ENCODE measurements at places on chromosomes 7 and 10. TPM values are rescaled to one million over a fixed set of nuclear protein-coding genes. Genes with fewer than 3 reads are reported as not detected.

SEC61G gene
- 161 TPM for total RNA-seq

GRCh38 chr7:156751319-156751718 lies 110.7 kb downstream of the RNF32 start:
- DNase-seq: peak; percentile 52

DNA sequence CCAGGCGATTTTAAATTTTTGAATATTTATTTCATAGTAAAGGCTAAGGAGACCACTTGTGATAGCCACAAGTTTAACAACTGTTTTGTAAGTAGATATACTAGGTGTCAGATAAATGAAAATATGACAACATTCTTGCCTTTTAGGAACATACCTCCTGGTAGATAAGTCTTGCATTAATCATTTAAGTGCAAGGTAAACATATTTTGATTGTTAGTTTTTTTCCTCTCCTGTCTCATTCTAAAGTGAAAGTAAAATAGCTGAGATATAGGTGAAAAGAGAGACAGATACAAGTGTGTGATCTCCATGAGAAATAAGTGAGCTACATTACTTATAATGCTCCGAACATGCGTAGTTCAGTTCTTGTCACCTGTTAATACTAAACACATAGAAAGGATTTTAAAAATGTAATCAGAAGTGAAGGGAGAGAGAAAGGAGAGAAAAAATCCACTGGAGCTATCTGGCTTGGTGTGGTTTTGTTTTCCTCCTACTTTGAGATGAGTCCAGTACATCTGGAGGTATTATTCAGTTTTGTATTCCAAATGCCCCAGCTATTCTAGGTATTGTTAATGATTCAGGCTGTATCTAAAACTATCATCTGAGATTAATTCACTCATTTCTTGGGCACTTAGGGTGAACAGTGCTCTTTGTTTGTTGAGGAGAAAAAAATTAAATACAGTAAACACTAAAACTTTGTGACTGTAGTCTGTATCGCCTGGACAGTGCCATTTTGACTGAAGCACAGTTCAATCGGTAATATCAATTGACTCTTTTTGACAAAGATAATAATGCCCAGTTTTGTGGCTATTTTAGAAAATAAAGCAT lies 21.2 kb downstream of the GLCCI1 start:
- no peak for DNase-seq

- no peak for DNase-seq
Measured at GRCh38 chr10:97226398-97226797, 40.6 kb upstream of the SLIT1 start.

CALHM3 gene
- not detected for total RNA-seq

DNA sequence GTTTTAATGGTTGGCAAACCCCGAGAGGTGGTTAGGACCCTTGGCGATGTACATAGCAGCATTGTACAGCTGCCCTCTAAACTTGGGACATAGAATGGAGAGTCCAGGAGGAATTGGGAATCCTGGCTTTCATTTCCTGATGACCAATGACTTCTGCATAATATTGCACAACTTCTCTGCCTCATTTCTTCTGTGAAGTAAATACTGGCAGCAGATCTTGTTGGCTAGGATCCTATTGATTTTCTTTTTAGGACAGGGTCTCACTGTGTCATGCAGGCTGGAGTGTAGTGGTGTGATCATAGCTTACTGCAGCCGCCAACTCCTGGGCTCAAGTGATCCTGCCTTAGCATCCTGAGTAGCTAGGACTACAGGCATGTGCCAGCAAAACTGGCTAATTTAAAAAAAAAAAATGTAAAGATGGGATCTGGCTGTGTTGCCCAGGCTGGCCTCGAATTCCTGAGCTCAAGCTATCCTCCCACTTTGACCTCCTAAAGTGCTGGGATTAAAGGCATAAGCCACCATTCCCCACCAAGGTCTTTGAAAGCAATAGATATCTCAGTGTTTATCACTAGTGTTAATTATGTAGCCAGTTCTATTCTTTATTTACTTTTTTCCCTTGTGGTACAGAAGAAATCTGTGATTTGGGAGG lies 58.1 kb downstream of the PODXL start:
- DNase-seq: no peak
